Myometrial cell (primary cell): ENCODE measurements at places on chromosomes 6 and 20. TPM values are rescaled to one million over a fixed set of nuclear protein-coding genes. Genes with fewer than 3 reads are reported as not detected.

The CABLES2 gene
- 4.6 and 5.7 TPM in 2 replicates for total RNA-seq

The BPI gene
- total RNA-seq: not detected in 2 replicates

The DOK5 gene
- 0.29 and 0.35 TPM in 2 replicates for total RNA-seq

The OR2B6 gene
- not detected in 2 replicates for total RNA-seq

The SPTLC3 gene
- 2.1 and 4.9 TPM in 2 replicates for total RNA-seq

The ARG1 gene
- total RNA-seq: not detected in 2 replicates

The IL17F gene
- total RNA-seq: not detected in 2 replicates

The TXLNB gene
- under 0.01 and 0.29 TPM in 2 replicates for total RNA-seq

The SAPCD1 gene
- total RNA-seq: 1.8 and 2.3 TPM in 2 replicates

The POU5F1 gene
- total RNA-seq: not detected in 2 replicates

The PGBD1 gene
- 5.5 TPM in 2 replicates for total RNA-seq

The HCK gene
- not detected in 2 replicates for total RNA-seq

The MSH5 gene
- total RNA-seq: 7.8 and 16.7 TPM in 2 replicates

The CALHM6 gene
- not detected in 2 replicates for total RNA-seq

The FOXQ1 gene
- not detected in 2 replicates for total RNA-seq

The GABRR2 gene
- not detected in 2 replicates for total RNA-seq

The PAK5 gene
- total RNA-seq: not detected in 2 replicates

The HDGFL1 gene
- not detected in 2 replicates for total RNA-seq

The PACSIN1 gene
- not detected in 2 replicates for total RNA-seq

The SGK1 gene
- 57.1 and 67.2 TPM in 2 replicates for total RNA-seq

The DNAH8 gene
- not detected in 2 replicates for total RNA-seq

The GLP1R gene
- total RNA-seq: not detected in 2 replicates

The PMEPA1 gene
- not detected in 2 replicates for total RNA-seq
